ENCODE measurements at places on chromosomes 12 and 14.

GRCh38 chr12:13104409-13104808, 942 bp upstream of the GSG1 start:
- no peak for DNase-seq

- DNase-seq, result no peak
Observed at GRCh38 chr12:25872137-25872536, 86.3 kb upstream of the RASSF8 start.

GRCh38 chr14:101223561-101224162, 320.1 kb upstream of the RTL1 start:
- DNase-seq, result no peak

GRCh38 chr12:93902736-93903562, 225.8 kb downstream of the CRADD start:
- no peak for DNase-seq

DNA sequence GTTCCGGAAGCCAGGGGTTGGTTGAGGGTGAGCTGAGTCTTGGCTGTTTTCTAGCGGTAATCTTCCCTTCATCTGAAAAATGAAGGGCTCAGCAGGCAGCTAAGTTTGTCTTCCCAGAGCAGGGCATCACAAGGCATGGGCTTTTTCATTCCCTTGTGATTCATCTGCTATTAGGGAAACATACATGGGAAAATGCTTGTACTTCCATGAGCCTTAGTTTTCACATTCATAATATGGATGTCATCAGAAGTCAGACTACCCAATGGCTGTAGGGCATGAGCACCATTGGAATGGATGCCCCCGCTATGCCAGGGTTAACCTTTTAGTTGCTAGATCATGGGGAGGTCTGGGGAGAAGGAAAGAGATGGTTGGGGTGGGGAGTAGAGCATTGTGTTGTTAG, 18.7 kb downstream of the HELB start:
- no peak for DNase-seq

GRCh38 chr12:54154681-54155186, 34.1 kb downstream of the SMUG1 start:
- DNase-seq, result no peak

DNA sequence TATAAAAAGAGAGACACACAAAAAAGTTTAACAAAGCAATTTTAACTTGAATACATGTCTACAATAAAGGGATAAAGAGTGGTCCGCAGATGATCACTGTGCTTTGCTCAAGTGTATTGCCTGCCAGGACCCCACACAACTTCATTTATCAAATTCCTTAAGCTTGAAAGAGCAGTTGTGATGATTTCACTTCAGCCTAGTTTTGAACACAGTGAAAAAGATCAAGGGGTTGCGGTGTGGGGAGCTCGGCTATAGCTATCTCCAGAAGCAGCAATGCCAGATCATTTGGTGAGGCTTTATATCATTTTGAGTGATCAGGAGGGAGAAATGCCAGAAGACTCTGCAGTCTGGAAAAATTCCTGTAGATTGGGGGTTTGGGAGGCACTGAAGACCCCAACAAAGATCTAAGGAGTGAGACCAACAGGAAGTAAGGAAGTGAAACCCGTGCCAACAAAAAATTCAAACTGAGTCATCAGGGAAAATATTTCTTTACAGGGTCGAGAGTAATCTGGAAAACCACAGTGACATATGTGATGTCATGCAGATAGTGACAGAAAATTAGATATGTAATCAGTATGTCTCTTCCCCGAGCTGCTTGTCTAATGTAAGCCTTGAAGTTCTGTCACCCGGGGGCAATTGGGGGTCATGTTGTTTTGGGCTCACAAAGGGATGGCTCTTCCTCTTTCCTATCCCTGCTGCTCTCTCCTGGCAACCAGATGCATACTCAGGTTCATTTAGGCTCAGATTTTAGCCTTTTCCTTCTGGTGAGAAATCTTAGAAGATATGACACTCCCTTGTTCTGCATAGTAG, 221.8 kb downstream of the MSRB3 start:
- no peak for DNase-seq
